Activated T-cell treated with anti-CD3 and anti-CD28 coated beads, Interleukin-2, amount 50 U/mL, for 4 hours (primary cell): ENCODE measurements at places on chromosomes 2 and 18. TPM values are rescaled to one million over a fixed set of nuclear protein-coding genes. Genes with fewer than 3 reads are reported as not detected.

Gene DSG1
- not detected for total RNA-seq

Gene CYP1B1
- total RNA-seq, result 11.4 TPM

Gene CD207
- total RNA-seq, result not detected

Gene CPS1
- total RNA-seq, result 1.3 TPM

Gene POTEE
- total RNA-seq, result 0.18 TPM

Gene ABCB11
- not detected for total RNA-seq

Gene LIPG
- 0.16 TPM for total RNA-seq

Gene MAP3K19
- total RNA-seq, result not detected

Gene CFAP221
- not detected for total RNA-seq

Gene MERTK
- 0.87 TPM for total RNA-seq

Gene MEIS1
- 0.46 TPM for total RNA-seq

Gene WNT6
- total RNA-seq, result not detected

Gene TMEM198
- 4.3 TPM for total RNA-seq

Gene NHEJ1
- total RNA-seq, result 33.3 TPM

Gene SPATS2L
- total RNA-seq, result 8.8 TPM

Gene SLC9A2
- total RNA-seq, result 0.08 TPM

Gene CNTNAP5
- total RNA-seq, result not detected

Gene TP53I3
- total RNA-seq, result 0.56 TPM

Gene MYOM1
- 0.25 TPM for total RNA-seq

Gene SETBP1
- total RNA-seq, result 6.2 TPM

Gene GALNT13
- not detected for total RNA-seq

Gene CERKL
- not detected for total RNA-seq

GRCh38 chr18:45462179-45462578 lies 153.1 kb upstream of the SLC14A2 start:
- DNase-seq, result no peak

GRCh38 chr2:37390777-37391176 lies 46.3 kb downstream of the QPCT start:
- no peak for DNase-seq

GRCh38 chr2:48088994-48089393 lies 182.7 kb upstream of the FBXO11 start:
- no peak for DNase-seq

- no peak for DNase-seq
These were observed 6.1 kb upstream of the DIPK1C start for GRCh38 chr18:74463254-74463653.

- DNase-seq, result no peak
These were observed 75.4 kb downstream of the PIEZO2 start for GRCh38 chr18:11073971-11074370.

DNA sequence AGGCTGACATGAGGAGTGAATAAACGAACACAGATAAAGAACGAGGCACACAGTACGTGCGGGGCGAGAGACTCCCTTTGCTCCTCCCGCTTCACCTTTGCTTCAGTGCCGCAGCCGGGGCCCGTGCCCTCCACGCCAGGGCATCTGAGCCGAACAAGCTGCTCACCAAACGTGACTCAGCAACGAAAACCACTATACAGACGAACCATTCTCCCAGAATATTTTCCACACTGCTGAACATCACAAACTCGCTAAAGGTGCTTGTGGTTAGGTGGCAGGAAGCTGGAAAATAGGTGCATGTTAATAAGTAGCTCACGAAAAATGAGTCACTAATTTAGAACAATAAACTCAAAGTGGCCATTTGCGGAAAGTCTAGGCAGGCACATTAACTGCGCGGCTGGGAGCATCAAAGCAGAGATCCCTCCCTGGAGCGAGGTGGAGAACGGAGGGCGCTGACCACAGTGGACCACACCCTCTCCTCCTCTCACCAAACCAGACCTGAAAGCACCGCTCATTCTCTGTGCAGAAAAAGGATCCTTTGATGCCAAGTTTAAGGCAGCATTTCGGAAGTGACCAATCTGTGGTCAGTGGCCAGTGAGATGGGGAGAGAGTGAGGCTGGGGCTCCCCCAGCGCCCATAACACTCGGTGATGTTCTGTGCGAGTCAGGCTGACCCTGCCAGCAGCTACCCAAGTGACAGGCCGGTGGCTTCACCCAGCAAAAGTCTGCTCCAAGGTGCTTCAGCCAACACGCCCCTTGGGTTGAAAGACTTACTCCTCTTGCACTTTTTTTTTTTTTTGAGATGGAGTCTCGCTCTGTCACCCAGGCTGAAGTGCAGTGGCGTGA lies 153.2 kb downstream of the HDAC4 start:
- peak; percentile 46 for DNase-seq

DNA sequence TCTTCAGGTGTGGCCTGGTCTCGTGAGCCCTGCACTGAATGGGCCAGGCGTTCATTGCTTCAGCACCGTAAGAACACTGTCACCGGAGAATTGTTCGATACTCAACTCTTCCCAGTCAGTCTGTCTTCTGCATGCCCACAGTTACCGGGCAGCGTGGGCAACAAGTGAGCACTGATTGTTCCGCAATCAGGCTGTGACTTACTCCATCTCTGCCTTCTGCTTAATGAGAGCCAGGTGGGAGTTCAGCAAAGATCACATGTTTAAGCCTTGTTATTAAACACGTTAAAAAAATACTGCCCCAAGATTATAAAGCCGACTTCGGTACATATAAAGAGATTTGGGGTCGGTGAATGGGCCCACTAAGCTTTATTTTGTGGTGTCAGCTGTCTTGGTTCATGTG lies 3.7 kb downstream of the STEAP3 start:
- DNase-seq, result no peak

DNA sequence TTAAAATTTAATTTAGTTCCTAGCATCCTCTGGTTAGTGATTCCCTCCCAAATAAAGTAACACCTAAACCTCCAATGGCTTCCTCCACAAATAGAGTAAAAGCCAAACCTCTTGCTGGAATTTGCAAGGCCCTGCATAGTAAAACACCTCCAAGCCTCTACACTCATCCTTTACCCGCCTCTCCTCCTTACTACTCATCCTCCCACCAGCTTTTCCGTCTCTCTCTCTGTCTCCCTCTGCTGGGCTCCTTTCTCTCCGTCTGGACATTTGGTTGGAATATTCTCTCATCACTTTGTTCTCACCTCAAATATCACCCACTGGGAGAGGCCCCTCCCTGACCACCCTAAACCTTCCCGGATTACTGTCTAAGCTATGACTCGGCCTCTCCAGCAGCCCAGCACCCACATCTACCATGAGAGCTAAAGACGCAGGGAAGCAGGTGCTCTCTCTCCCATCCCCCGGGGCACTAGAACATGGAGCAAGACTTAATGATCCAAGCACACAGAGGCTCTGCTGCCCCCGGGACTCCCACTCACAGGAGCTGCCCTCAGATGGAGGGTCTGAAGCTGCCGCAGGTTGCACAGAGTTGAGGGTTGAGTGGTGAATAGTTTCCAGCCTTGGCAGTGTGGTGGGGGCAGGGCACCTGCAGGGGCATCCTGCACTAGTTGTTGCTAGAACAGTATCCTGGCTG lies 167.2 kb downstream of the FBXO15 start:
- DNase-seq, result no peak

DNA sequence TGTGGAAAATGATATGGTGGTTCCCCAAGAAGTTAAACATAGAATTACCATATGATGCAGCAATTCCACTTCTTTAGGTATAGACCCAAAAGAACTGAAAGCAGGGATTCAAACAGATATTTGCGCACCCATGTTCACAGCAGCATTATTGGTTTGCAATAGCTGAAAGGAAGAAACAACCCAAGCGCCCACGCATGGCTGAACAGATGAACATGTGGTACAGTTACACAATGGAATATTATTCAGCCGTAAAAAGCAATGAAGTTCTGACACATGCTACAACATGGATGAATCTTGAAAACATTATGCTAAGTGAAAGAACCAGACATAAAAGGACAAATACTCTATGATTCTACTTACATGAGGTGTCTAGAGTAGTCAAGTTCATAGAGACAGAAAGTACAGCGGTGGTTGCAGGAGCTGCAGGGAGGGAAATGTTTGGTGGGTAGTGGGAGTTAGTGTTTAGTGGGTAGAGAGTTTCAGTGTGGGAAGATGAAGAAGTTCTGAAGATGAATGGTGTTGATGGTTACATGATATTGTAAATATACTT lies 26.7 kb upstream of the ASPRV1 start:
- no peak for DNase-seq

DNA sequence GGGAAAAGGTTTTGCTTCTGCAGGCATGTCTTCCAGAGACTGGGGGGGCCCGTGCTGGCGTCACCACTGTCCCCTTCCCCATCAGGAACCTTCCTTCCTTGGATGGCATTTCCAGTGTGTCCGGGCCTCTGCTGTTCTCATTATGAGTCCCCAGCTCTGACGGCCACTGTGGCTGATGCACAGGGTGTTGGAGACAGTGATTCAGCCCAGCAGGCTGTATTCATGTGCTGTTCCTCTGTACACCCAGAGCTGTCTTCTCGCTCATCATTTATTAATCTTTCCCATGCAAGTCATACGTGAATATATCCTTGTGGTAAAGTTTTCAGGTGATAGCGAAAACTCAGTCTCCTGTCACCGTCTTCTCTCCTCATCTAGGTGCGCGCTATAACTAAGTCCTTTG lies 57.7 kb downstream of the ASAP2 start:
- DNase-seq, result no peak

DNA sequence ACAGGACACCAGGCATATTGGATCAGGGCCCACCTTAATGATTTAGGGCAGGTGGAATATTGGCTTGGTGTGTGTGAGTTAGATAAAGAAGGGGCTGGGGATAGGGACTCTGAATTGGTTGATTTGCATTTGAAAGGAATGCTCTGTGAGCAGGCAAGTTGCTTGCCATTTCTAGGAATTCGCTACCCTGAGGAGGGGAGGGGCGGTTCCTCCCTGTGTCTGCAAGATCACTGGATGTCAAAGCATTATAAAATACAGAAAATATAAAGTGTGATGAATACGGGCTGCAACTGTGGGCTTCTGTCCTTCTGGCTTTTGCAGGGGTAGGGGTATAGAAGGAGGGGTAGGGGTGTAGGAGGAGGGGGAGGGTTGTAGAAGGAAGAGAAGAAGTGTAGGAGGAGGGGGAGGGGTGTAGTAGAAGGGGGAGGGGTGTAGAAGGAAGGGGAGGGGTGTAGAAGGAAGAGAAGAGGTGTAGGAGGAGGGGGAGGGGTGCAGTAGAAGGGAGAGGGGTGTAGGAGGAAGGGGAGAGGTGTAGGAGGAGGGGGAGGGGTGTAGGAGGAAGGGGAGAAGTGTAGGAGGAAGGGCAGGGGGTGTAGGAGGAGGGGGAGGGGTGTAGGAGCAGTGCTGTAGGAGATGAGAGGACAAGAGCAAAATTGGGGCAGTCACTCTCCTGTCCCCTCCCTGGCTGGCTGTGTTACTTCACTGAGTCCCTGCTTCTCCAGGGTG lies 238.0 kb upstream of the COPS8 start:
- no peak for DNase-seq

GRCh38 chr2:133273031-133273430 lies 295.2 kb downstream of the NCKAP5 start:
- no peak for DNase-seq

- no peak for DNase-seq
These were observed 189.4 kb downstream of the ALK start for GRCh38 chr2:29731948-29732347.

- no peak for DNase-seq
These were observed 9.4 kb upstream of the ARHGAP28 start for GRCh38 chr18:6719910-6720683.

DNA sequence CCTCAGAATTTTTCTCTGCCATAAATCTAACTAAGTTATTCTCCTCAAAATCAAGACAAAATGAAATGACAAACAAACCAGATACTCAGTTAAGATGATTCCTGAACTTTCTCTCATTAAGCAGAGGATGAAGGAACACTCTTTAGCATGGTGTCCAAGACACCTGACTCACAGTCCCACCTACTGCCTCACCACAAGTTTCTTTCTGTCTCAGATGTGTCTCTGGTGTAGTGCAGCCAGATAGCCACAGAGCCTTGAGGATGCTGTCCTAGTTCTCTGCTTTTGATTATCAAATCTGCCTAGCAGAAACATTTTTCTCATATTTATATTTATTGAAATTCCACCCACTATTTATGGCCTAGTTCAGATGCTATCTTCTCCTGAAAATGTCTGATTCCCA lies 103.6 kb upstream of the TMEM200C start:
- DNase-seq, result no peak

- no peak for DNase-seq
These were observed 4.4 kb upstream of the RFX8 start for GRCh38 chr2:101479328-101479727.

DNA sequence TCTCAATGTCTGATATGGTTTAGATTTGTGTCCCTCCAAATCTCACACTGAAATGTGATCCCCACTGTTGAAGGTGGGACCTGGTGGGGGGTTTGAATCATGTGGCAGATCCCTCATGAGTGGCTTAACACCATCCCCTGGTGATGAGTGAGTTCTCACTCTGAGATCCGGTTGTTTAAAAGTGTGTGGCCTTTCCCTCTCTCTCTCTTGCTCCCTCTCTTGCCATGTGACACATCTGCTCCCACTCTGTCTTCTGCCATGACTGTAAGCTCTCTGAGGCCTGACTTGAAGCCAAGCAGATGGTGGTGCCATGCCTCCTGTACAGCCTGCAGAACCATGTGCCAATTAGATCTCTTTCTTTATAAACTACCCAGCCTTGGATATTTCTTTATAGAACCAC lies 108.8 kb downstream of the RBMS1 start:
- no peak for DNase-seq

DNA sequence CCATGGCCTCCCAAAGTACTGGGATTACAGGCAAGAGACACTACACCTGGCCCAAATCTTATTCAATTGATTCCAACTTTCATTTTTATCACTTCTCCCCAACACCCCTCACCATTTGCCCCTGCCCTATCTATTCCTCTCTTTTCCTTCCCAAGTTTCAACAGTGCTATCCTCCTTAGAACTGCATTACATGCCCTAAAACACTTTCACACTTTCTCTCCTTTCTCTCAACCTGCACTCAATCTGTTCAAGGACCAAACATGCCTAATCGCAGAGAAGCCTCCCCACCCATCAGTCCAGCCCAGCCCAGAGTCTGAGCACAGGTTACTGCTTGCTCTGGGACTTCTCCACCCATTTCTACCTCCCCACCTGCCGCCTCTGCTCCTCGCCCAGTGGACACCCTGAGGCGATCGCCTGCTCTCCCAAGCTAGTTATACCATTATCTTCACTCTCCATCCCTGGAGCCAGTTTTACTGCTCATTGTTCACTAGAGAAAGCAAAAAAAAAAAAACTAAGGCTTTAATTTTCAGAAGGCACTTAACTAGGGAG lies 23.7 kb upstream of the DSG1 start:
- no peak for DNase-seq

GRCh38 chr2:1504311-1504750 lies 91.1 kb downstream of the TPO start:
- DNase-seq, result no peak

DNA sequence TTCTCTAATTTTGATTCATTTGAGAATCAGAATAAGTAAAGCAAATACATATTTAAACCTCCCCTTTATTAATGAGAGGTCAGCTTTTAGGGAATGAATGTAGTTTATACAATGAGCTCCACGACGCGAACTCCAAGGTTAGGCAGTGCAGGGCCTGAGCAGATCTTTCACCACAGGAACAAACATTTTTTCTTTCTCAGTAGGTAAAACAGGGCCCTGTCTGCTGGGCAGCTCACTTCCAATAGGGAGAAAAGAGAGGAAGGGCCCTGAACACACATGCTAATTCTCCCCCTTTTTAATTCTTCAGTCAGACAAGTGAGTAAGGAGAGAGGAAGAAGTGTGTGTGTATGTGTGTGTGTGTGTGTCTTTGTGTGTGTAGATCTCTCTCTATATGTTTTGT lies 682.4 kb upstream of the TMEFF2 start:
- no peak for DNase-seq

GRCh38 chr2:234091432-234091879 lies 41.0 kb downstream of the SPP2 start:
- DNase-seq, result no peak

- no peak for DNase-seq
These were observed 299.0 kb downstream of the TRIB2 start for GRCh38 chr2:13015532-13016320.

GRCh38 chr2:144513388-144514101 lies 6.4 kb downstream of the ZEB2 start:
- DNase-seq, result no peak
